ENCODE measurements at places on chromosomes 4 and X. TPM values are rescaled to one million over a fixed set of nuclear protein-coding genes. Genes with fewer than 3 reads are reported as not detected.

The NDUFA1 gene
- total RNA-seq: 51.3 TPM

The DDX53 gene
- total RNA-seq: not detected

GRCh38 chrX:30643313-30643821 is 9.9 kb upstream of the GK start:
- DNase-seq: no peak

The FAM47C gene
- not detected for total RNA-seq

The GC gene
- total RNA-seq: not detected

The LDB2 gene
- 60.4 TPM for total RNA-seq

DNA sequence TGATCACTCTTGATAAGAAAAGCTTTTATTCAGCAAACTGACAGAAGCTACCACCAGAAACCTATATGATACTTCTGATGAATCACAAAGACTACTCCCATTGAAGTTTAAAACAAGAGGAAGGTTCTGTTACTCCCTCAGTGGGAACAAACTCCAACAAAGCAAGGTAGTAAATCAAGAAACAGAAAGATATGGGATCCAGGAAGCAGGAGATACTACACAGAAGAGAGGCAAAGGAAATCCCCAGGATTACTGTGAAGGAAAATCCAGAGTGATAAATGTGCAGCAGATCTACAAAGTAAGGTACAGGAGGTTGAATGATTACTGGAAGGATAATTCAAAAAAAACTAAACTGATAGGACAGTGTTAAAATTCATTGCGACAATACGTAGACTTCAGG is 222.4 kb downstream of the HHIP start:
- no peak for DNase-seq

GRCh38 chr4:82998898-82999297 is 11.7 kb downstream of the LIN54 start:
- DNase-seq: no peak

Measured in skin of body (tissue), 3 donors.